Activated T-cell treated with anti-CD3 and anti-CD28 coated beads for 48 hours (primary cell): ENCODE measurements at places on chromosomes 6 and 20.

- no peak for DNase-seq
Observed at GRCh38 chr6:129130106-129130505, 247.2 kb downstream of the LAMA2 start.

DNA sequence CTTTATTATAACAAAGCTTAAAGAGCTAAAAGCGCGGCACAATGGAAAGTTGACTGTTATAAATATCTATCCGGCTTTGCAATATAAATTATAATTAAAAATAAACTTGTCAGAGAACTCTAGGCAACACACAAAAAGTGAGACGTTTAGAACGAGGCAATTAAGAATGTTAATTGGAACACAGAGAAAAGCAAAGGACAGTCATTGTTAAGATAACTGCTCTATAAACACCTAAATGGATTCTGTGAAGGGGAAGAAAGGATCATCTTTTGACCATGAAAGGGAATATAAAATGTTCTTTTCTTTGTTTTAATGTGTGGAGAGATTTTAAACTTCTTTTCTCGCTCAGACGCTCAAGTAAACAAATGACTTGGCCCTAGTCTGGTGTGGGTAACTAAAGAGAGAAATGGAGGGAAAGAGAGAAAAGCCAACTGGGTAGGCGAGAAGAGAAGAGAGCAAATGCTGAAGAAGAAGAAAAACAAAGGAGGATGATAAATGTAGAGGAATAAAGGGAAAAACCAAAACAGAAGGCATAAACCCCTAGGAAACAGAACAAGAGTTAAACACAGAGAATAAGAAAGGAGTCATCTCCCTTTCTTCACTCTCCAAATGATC is 9.3 kb upstream of the SALL4 start:
- DNase-seq, result no peak

GRCh38 chr20:38609815-38610214 is 8.2 kb downstream of the ARHGAP40 start:
- DNase-seq, result no peak

- no peak for DNase-seq
Observed at GRCh38 chr20:22819784-22820183, 215.3 kb upstream of the SSTR4 start.

GRCh38 chr6:69816026-69816425 is 19.2 kb upstream of the LMBRD1 start:
- DNase-seq, result no peak

GRCh38 chr6:5582762-5583161 is 321.4 kb downstream of the FARS2 start:
- no peak for DNase-seq

GRCh38 chr6:77205936-77206335 is 257.4 kb downstream of the HTR1B start:
- no peak for DNase-seq

GRCh38 chr6:88913471-88913870 is 49.9 kb downstream of the RNGTT start:
- no peak for DNase-seq

GRCh38 chr6:143026696-143027449 is 33.8 kb upstream of the AIG1 start:
- DNase-seq, result peak; percentile 31

GRCh38 chr20:24909861-24910260 is 39.2 kb upstream of the CST7 start:
- DNase-seq, result no peak

GRCh38 chr20:20649945-20650344 is 62.5 kb downstream of the RALGAPA2 start:
- DNase-seq, result no peak

DNA sequence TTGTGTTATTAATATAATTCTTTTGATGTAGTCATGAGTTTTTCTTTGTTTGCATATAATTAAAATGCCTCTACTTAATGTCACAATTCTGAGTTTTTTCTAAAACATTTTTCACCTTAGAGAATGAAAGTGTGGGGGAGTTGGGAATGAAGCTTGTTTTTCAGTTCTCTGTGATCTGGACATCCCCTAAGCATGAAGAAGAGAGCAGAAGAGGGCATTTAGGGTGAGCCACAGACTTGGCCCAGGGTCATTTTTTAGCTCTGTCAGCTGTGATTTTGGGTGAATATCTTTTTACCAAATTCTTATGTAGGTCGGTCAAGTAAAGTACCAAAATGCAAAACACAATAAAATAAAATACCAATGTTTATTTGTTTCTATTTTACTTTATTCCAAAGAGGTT is 3.9 kb downstream of the OTOR start:
- DNase-seq, result no peak

- DNase-seq, result no peak
Observed at GRCh38 chr20:15582146-15582760, 991.0 kb downstream of the KIF16B start.

GRCh38 chr6:112745765-112746164 is 398.6 kb downstream of the RFPL4B start:
- no peak for DNase-seq

DNA sequence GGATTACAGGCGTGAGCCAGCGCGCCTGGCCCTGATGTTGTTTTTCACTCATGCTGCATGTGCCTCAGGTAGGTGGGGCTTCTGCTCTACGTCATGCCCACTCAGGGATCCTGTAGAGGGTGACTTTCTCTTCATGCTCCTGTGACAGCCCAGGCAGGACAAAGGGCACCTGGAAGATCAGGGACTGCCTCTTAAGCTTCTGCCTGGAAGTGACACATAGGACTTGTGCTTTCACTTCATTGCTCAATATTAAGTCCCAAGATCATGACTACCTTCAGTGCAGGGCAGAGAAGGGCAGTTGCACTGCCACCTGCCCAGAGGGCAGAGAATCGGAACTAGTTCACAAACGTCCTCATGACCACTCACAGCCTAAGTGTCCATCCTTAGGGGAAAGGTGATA is 249.5 kb upstream of the SULF2 start:
- DNase-seq, result no peak

GRCh38 chr6:150334790-150335783 is 33.7 kb upstream of the IYD start:
- no peak for DNase-seq

DNA sequence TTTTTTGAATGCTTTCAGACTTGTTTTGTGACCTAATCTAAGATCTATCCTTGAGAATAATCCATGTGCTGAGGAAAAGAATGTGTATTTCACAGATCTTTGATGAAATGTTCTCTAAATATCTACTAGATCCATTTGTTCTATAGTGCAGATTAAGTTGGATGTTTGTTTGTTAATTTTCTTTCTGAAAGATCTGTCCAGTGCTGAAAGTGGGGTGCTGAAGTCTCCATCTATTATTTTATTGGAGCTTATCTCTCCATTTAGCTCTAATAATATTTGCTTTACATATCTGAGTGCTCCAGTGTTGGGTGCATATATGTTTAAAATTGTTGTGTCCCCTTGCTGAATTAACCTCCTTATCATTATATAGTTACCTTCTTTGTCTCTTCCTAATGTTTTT is 303.6 kb downstream of the HTR1B start:
- no peak for DNase-seq

- no peak for DNase-seq
Observed at GRCh38 chr6:14655201-14656061, 537.9 kb downstream of the CD83 start.

- DNase-seq, result peak; percentile 56
Observed at GRCh38 chr20:45933266-45934045, 1.0 kb upstream of the PCIF1 start.

DNA sequence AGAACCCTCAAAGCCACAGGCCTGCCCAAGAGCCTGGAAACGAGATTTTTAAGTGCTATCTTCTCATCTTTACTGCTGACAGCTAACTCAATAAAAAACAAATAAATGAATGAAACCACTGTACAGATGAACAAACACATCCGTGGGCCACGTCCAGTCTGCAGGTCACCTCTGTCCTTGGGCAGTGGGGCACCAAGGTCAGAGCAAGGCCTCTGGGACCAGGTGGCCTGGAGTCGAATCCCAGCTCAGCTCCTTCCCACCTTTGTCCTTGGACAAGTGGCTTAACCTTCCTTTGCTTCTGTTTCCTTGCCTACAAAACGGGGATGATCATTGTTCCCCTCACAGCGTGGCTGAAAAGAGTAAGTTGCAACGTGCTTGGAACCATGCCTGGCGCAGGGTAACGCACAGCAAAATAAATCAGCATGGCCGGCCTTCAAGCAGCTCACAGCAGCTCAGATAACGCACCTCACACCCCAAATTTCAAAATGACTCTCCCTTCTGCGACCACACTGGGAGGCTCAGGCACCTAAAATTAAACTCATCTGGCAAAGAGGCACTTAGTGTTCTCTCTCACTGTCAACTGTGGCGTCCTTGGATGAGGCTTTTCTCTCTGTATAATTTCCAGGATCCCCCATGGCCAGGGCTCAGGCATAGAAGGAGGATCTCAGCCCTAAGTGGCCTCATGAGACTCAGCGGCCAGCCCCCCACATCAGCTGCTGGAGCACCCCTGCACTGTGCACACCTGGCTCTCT is 35.7 kb downstream of the RRBP1 start:
- no peak for DNase-seq

DNA sequence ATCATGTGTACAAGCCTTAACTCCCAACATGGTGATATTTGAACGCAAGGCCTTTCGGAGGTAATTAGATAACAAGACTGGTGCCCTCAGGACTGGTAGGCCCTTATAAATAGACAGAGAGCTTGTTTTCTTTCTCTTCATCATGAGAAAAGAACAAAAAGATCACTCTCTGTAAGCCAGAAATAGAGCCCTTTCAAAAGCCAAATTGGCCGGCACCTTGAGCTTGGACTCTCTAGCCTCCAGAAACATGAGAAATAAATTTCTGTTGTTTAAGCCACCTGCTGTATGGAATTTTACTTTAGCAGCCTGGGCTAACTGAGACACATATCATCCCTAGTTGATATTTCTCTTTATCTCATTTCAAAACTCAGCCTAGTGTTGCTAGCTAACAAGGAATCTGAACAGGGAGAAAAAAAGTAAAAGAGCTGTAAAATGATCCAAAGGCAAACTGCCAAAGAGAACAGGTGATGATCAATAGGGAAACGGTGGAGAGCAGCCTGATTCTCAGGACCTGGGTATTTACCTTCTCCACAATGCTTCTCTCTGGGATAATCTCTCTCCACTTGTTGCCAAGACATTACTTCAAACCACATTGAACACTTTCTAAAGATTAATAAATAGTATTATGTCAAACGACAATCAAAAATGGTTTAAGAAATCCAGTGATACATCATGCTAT is 6.1 kb downstream of the COL21A1 start:
- no peak for DNase-seq

DNA sequence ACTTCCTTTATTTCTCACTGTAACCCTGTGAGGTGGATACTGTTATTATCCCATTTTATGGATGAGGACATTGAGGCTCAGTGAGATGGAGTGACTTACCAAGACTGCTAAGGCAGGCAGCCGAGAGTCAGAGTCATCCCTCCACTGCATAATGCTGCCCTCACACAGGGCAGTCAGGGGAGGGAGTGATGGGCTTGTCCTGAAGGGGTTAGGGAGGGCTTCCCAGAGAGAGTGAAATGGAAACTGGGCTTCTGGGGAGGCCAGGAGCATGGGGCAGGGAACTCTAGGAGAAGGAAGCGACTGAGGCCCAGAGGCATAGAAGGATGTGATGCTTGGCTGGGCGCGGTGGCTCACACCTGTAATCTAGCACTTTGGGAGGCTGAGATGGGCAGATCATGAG is 31.1 kb downstream of the TM9SF4 start:
- no peak for DNase-seq

DNA sequence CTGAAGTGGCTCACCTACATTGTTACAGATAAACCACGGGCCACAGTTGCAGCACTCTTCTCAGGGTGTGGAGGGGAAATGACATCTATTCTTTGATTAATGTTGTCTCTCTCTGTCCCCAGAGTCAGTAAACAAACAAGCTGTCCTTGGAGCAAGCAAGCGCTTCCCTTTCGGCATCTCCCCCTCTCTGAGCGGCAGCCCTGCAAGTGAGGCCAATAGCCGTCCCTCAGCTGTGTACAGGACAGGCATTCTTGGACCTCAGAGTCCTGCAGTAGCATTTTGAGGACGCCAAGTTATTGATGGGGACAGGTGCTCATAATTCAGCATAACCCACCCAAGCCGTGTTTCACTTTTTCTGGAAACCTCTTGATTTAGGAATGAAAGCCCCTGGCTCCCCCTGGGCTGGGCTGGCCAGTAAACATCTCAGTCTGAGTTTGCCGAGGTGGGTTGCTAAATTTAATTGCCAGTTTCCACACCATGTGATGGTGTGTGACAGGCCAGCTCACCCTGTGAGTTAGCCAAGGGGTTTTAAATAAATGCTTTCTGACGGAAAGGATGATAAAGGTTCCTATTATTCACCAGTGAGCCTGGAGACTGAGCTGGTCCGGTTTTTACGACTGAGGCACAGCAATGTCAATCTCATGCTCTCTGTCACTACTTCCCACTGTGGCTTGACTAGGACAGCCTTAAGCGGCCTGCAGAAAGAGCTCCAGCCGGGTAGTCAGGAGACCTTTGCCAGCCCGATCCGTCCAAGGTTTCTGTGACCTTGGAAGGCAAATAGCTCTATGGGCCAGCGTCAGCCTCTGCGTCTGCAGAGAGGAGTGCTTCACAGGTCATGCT is 214.8 kb upstream of the RREB1 start:
- no peak for DNase-seq

- DNase-seq, result no peak
Observed at GRCh38 chr6:150435832-150436231, 67.0 kb downstream of the IYD start.

GRCh38 chr6:30709101-30709868 is 7.8 kb downstream of the MDC1 start:
- no peak for DNase-seq

DNA sequence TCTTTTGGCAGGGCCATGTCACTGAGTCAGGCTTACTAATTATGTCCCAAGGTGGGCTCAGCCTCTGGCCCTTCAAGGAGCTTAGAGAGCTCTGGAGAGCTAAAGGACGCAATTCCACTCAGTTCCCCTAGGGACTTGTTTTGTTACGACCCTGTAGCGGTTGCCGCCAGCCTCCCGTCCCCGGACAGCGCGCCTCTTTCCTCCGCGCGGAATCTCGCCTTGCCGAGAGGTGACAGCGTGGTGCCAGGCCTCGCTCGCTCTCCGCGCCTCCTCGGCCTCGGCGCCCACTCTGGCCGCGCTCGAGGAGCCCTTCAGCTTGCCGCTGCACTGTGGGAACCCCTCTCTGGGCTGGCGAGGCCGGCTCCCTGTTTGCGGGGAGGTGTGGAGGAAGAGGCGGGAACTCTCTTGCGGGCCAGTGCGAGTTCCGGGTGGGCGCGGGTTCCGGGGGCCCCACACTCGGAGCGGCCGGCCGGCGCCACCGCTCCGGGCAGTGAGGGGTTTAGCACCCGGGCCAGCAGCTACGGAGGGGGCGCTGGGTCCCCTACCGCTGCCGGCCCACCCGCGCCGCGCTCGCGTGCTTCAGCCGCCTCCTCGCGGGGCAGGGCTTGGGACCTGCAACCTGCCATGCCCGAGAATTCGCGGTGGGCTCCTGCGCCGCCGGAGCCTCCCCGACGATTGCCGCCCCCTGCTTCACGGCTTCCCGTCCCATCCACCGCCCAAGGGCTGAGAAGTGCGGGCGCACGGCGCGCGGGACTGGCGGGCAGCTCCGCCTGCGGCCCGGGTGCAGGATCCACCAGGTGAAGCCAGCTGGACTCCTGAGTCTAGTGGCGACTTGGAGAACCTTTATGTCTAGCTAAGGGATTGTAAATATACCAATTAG is 9.9 kb upstream of the ZNF311 start:
- DNase-seq, result no peak
